ENCODE measurements at places on chromosomes 1 and 21. TPM values are rescaled to one million over a fixed set of nuclear protein-coding genes. Genes with fewer than 3 reads are reported as not detected.

- no peak for DNase-seq
Observed at GRCh38 chr1:29876902-29877301, 640.6 kb downstream of the PTPRU start.

The CFHR4 gene
- not detected for polyA plus RNA-seq

- no peak for DNase-seq
Observed at GRCh38 chr1:171984850-171985485, 143.7 kb downstream of the DNM3 start.

DNA sequence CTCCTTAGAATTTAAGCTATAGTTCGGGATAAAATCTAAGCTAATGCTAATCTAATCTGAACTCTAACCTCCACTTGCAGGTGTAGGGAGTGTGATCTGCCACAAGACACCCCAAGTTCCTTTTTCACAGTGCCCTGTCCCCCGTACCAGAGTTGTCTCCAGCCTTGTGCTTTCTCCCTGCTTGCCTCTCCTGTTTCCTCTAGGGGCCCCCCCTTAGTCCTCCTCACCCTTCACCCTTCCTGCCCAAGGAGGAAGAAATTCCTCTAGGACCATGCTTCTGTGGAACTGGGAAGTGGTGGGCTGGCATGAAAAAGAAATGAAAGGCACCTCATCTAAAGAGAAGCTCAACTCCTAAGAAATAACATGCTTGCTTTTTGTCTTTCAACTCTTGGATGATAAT lies 50.2 kb upstream of the BCL9 start:
- no peak for DNase-seq

DNA sequence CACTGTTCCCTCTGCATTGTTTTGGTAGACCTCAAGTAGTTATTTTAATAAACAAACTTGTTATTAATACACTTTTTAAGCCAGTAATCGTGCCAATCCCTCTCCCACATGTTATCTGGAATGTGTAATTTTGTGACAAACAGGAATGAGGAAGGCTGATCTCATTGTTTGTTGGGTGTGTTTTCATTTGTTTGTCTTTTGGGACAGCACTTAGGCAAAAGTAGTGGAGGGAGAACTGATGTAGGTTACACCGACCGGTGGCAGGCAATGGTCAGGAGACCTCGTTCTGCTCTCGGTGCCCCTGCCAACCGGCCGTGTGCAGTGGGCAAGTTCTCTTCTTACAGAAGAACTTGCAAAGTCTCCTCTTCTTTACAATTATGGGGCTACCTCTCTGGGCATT lies 99.8 kb downstream of the HUNK start:
- DNase-seq = no peak

The PLEKHG5 gene
- polyA plus RNA-seq = 12.6 TPM

The ASCL5 gene
- not detected for polyA plus RNA-seq

The MIXL1 gene
- 0.28 TPM for polyA plus RNA-seq

DNA sequence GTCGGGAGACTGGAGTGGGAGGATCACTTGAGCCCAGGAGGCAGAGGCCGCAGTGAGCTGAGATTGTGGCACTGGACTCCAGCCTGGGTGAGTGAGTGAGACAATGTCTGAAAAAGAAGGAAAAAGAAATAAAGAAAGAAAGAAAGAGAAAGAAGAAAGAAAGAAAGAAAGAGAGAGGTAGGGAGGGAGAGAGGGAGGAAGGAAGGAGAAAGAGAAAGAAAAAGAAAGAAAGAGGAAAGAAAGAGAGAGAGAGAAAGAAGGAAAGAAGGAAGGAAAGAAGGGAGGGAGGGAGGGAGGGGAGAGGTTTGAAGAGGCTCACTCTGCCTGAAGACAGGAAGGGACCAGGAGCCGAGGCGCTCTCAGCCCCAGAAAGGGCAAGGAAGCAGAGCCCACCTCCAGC lies 4.8 kb upstream of the TCP10L start:
- DNase-seq = no peak

DNA sequence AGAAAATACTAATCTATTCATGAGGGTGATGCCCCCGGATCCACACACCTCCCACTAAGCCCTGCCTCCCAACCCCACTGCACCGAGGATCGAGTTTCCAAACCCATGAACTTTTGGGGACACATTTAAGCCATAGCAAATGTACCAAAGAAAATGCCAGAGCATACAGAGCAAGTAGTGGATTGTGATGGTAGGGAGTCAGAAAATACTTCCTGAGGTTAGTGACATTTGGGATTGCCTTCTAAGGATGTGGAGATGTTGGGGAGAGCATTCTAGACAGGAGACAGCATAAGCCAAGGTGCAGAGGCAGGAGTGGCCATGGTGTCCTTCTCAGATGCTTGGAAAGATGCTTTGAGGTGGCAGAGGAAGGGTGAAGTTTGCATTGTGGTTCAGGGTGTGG lies 32.2 kb downstream of the ANGEL2 start:
- DNase-seq = no peak

The ADARB1 gene
- polyA plus RNA-seq = 17.1 TPM
